Osteoblast (primary cell): ENCODE measurements at places on chromosomes 6 and 20.

DNA sequence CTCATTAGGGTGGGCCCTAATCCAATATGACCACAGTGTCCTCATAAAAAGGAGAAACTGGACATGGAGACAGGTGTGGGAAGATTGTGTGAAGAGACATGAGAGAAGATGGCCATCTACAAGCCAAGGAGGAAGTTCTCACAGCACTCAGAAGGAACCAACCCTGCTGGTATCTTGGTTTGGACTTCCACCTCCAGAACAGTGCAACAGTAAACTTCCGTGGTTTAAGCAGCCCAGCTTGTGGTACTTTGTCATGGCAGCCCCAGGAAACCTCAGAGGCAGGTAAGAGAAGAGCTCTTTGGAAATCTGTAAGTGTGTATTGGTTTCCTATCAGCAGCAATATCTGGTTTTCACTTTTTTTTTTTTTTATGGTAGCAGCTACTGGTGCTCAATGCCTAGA, 16.5 kb upstream of the CNKSR3 start:
- no peak for DNase-seq

GRCh38 chr6:99736302-99736701, 129.7 kb downstream of the PRDM13 start:
- DNase-seq: no peak

- no peak for DNase-seq
Observed at GRCh38 chr20:53738039-53738944, 144.7 kb upstream of the ZNF217 start.

GRCh38 chr20:57439432-57439831, 48.2 kb downstream of the RBM38 start:
- DNase-seq: no peak

- no peak for DNase-seq
Observed at GRCh38 chr20:59335377-59335776, 35.0 kb downstream of the EDN3 start.
